Mesothelial cell of epicardium (in vitro differentiated cells): ENCODE measurements at places on chromosomes 4 and X. TPM values are rescaled to one million over a fixed set of nuclear protein-coding genes. Genes with fewer than 3 reads are reported as not detected.

GRCh38 chr4:109795059-109795458 is 6.7 kb downstream of the CFI start:
- peaks cover 88% of the 10 kb centered on the region for H3K36me3 ChIP-seq
- no peaks in the 10 kb centered on the region for H3K27me3 ChIP-seq
- H3K4me1 ChIP-seq, result peaks cover 12% of the 10 kb centered on the region
- DNase-seq, result no peak
- H3K27ac ChIP-seq, result no peak overlapping the region

DNA sequence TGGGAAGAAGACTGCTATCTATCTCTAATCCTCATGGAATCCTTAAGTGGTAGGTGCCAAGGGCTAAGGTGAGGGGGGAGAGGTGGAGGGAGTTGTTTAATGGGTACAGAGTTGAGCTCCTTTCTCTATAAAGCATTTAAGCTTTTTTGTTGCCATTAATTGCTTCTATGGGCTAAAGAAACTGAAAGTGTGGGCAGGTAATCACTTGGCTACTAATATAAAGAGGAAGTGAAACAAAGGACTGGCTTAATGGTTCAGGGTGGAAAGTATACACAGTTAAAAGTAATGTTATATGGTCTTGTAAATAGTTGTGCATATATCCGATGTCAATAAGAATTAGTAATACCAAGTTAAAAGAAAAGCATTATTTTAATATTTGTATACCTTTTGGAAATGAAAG is 83.9 kb downstream of the POLA1 start:
- no peak overlapping the region for H3K4me3 ChIP-seq
- no peak overlapping the region for H3K27ac ChIP-seq
- H3K36me3 ChIP-seq, result peaks cover 21% of the 10 kb centered on the region
- DNase-seq, result no peak

DNA sequence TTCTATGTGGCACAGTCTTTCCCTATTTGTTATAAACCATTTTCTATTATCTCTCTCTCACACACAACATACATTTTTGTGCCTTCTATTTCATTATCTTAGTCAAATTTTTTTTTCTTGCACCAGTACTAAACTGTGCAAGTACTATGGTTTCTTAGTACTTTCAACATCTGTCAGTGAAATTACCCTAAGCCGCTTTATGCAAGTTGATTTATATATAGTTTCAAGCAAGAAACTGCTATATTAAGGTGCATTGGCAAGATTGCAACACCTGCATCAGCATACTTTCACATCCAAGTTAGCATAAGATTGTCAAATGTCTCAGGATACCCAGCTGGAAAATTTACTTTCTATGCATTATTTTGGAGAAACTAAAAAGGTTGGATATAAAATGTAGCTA is 180.2 kb upstream of the FSTL5 start:
- no peaks in the 10 kb centered on the region for H3K36me3 ChIP-seq
- H3K4me3 ChIP-seq, result no peak overlapping the region
- H3K27ac ChIP-seq, result no peak overlapping the region
- no peaks in the 10 kb centered on the region for H3K27me3 ChIP-seq

- peaks cover 7% of the 10 kb centered on the region for H3K4me1 ChIP-seq
- H3K27ac ChIP-seq, result no peak overlapping the region
- DNase-seq, result no peak
- H3K36me3 ChIP-seq, result peaks cover 6% of the 10 kb centered on the region
- no peaks in the 10 kb centered on the region for H3K27me3 ChIP-seq
- no peak overlapping the region for H3K4me3 ChIP-seq
These were observed 60.6 kb upstream of the PAGE5 start for GRCh38 chrX:55159551-55159950.

DNA sequence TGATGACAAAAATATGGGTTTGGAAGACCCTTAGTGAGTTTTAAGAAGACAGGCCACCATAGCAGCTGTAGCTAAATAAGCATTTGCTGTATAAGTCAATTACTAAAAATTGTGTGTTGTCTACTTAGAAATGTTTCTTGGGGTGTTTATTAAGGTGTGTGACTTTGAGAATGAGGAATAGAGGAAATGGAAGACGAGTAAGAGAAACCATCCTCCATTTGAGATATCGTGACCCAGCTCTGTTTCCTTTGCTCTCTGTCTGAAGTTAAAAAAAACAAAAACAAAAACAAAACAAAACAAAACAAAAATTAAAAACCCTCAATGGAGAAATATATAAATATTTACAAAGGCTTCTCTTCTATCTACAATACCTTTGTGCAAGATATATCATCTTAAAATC is 41.7 kb upstream of the FAM9C start:
- H3K27ac ChIP-seq, result no peak overlapping the region
- H3K4me3 ChIP-seq, result no peak overlapping the region
- peaks cover 24% of the 10 kb centered on the region for H3K4me1 ChIP-seq
- no peaks in the 10 kb centered on the region for H3K27me3 ChIP-seq

NAP1L2 gene
- 1.00 to 1.3 TPM (median 1.1 TPM) in 3 replicates for total RNA-seq
